ENCODE measurements at places on chromosomes 6 and 20.

DNA sequence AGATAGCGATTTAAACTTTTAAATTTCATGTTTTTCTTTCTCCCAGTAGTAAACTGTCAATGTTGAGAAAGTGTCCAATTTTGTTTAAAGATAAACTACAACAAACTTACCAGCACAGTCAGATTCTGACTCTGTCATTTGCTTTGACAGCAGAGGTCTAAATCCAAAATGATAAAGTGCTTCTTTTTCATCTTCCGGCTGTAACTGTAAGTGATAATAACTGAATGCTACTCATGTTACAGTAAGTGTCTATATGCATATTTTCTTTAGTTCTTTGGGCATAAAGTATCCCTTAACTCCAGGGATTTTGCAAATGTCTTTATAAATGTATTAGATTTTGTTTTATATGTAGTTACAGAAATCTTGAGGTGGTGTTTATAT lies 610.4 kb downstream of the RFPL4B start:
- DNase-seq: no peak

GRCh38 chr20:31758521-31758920 lies 19.4 kb downstream of the TPX2 start:
- DNase-seq: no peak

DNA sequence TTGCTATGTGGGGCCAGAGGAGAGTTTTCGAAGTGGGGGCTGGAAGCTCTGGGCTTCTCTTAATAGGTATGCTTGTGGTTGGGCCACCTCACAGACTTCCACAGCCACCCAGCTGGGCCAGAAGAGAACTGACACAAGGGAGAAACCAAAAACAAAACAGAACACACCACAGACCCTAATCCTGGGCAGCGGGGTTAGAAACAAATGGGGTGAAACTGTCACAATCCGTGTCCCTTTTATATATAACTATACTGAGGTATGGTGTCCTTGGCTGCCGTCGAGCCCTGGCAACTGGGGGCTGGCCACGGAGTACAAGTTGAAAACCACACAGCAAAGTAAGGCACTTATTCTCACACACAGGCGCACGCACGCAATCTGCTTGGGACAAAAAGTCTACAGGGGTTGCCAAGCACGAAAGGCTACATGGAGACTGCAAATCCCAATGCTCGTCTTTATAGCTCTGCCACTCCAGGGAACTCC lies 78.3 kb downstream of the TRAM2 start:
- DNase-seq: no peak

DNA sequence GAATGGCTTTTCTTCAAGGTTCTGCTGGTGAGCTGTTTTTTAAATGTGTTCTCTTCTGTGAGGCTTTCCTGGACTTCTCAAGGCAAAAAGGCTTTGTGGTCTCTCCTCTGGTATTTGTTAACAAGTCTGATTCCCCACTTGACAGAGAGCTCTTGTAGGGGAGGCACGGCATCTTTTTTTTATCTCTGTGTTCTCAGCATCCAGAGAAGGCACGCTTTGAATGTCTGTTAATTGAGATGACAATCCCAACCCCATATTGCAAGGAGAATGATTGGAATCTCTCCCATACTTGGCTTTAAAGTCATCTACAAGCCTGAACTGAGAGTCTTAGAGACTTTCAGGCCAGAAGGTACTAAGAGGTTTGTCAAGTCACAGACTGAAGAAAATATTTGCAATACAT lies 22.6 kb downstream of the EDN1 start:
- no peak for DNase-seq

- no peak for DNase-seq
Measured at GRCh38 chr6:84770521-84770920, 6.1 kb upstream of the TBX18 start.

DNA sequence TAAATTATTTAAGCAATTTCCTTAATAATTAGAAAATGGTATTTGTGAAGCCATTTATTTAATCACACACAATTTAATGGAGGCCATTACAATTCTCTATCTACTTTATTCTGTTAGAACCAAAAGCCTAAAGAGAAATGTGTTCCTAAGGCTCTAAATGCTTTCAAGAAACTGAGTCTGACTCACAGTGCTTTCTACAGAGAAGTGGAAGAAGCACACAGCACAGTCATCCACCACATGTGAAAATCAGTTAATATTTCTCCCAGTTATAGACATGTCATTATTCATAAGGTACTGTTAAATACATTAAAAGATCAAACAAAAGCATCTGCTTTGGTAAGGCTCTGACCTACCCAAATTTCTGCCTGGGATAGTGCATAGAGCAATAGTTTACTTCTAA lies 214.4 kb downstream of the ALDH8A1 start:
- DNase-seq: no peak

DNA sequence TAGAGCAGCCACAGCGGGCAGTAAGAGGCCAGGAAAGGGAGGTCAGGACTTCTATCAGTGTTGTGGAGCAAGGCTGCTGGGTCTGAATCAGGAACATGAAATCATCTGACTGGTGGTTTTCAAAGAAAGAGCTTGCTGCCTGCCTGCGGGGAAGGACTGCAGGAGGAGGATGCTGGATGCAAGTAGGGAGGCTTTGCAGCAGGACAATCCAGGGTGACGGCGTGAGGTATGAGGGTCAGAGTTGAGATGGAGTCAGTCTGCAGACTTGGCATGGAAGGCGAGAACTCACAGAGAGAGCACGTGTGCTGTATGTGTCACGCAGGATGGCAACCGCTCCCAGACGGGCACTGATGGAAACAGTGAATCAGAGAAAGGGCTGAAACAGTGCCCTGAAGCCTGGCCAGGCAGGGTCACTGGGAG lies 59.2 kb upstream of the CD93 start:
- DNase-seq: no peak

GRCh38 chr6:77813090-77813489 lies 160.3 kb downstream of the MEI4 start:
- no peak for DNase-seq

DNA sequence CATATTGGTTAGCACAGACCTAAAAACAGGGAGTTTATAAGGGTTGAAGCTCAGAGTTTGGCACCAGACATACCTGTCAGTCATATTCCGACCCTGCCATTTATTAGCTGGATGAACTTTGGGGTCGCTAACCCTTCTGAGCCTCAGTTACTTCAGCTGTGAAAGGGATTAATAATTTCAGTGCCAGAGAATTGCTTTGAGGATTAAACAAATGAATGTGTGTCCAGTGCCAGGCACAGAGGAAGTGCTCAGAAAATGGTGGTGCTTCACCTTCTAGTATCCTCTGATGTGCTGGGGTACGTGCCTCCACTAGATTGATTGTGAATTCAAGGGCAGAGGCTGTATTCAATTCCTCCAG lies 4.1 kb upstream of the EPB41L1 start:
- DNase-seq: no peak

GRCh38 chr6:100338090-100338489 lies 126.6 kb downstream of the SIM1 start:
- no peak for DNase-seq

DNA sequence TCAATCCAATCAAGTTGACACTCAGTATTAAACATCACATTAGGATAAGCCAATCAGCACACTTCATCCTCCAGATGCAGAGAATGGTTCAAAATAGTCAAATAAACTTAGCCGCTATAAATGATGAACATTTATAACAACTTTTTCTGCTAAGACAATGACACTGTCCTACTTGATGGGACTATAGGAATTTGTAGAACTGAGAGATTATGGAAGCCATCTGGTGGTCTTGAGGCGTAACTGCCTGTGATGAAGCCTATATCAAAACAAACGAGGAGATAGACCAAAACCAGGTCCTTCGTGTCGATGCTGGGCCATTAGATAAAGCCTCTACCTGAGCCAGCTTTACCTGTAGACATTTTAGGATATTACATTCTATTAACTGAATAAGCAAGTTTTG lies 631.1 kb downstream of the COL12A1 start:
- no peak for DNase-seq

GRCh38 chr6:107550241-107550840 lies 60.4 kb downstream of the SOBP start:
- no peak for DNase-seq

DNA sequence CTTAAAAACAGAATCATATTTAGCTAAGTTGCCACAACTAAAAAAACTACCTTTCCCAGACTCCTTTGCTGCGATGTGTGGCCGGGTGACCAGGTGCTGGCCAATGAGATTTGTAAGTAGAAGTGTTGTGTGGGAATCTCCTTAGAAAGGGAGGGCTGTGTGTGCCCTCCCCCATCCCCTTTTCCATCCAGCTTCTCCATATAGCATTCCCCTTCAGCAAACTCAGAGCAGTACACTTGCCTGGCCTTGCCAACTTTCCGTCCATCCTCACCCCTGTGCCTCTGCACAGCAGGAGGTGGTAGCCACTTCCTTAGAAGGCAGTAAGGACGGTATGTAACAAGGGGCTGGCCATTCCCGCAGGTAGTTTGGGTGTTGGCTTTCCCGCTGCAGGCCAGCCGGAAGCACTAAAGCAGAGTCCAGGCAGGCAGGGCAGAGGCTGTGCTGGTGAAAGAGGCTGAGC lies 22.3 kb upstream of the KCNK16 start:
- no peak for DNase-seq

- DNase-seq: no peak
Measured at GRCh38 chr6:137299681-137300080, 80.5 kb upstream of the IFNGR1 start.

DNA sequence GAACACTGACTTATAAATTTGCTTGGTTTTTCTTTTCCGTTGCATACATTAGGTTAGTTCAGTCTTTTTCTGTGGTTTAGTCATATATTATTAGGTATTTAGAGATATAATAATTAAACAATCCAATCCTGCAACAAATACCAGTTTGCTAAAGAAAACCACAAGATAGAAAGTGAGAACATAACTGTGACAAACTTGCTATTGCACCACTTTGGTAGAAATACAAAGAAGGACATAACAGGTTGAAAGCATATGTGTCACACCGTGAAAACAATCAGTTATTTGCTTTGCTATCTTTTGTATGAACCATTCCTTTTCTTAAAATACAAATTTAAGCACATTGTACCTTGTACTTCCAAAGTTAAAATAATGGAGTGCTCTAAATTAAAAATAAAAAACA lies 42.0 kb upstream of the KCNQ5 start:
- DNase-seq: no peak

GRCh38 chr6:133337308-133337707 lies 96.2 kb downstream of the EYA4 start:
- DNase-seq: no peak

- no peak for DNase-seq
Measured at GRCh38 chr6:108732091-108732870, 115.9 kb upstream of the ARMC2 start.

- no peak for DNase-seq
Measured at GRCh38 chr6:5809450-5809849, 197.3 kb downstream of the NRN1 start.

DNA sequence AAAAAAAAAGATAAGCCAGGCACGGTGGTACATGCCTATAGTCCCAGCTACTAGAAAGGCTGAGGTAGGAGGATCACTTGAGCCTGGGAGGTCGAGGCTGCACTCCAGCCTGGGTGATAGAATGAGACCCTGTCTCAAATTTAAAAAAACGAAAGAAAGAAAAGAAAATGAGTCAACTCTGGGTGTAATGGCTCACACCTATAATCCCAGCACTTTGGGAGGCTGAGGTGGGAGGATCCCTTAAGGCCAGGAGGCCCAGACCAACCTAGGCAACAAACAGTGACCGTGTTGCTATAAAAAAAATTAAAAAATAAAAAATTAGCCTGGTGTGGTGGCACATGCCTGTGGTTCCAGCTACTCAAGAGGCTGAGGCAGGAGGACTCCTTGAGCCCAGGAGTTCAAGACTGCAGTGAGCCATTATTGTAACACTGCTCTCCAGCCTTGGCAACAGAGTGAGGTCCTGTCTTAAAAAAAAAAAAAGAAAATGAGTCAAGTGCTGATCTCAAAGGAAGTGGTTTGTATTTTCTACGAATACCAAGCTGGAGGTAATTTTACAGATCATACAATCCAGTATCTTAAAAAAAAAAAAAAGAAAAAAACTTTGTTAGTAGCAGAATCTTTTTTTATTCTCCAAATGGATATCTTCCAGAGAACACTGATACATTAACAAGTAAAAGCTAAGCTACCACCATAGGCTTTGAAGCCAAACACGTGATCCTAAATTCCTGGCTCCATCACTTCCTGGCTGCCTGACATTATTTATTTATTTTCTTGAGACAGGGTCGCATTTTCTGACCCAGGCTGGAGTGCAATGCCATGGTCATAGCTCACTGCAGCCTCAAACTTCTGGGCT lies 5.7 kb downstream of the COMMD7 start:
- peak; percentile 62 for DNase-seq

GRCh38 chr6:148479497-148479896 lies 136.9 kb downstream of the SASH1 start:
- DNase-seq: no peak

DNA sequence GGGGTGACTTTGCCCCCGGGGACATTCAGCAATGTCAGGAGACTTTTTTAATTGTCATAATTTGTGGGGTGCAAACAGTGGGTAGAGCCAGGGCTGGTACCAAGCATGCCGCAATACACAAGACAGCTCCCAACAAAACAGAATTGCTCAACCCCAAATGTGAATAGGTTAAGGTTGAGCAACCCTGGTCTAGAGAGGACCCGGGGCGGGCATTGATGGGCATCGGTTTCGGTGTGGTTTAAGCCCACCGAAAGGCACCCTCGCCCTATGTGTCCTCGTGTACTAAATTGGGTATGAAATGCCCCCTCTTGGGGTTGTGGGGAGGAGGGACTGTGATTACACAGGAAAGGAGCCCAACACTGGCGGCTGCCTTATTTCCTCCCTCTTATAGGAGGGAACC lies 36.0 kb downstream of the KIAA1755 start:
- no peak for DNase-seq

GRCh38 chr6:166282394-166283032 lies 25.7 kb downstream of the PRR18 start:
- no peak for DNase-seq

- no peak for DNase-seq
Measured at GRCh38 chr6:18368277-18369105, 18.7 kb upstream of the RNF144B start.

DNA sequence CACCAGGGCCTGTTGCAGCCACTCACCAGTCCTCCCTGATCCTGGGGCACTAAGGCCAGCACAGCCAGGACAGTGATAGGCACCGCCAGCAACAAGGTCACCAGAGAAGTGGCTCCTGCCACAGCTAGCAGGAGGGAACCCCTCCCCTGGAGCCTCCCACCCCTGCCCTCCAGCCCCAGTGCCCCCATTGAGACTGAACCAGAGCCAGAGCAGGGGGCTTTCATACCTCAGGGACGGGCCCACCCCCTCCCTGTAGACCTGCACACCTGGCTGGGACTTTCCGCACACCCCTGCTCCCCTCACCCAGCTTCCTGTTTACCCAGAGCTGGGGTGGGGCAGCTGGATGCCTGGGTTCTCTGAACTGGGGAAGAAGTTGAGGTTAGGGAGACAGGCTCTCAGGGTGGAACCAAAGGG lies at the start of gene LTB:
Gene LTB (minus strand): TSS at position 195 of the 414 bp plus-strand sequence. CDS start 7 bp downstream, at position 188.
- DNase-seq: no peak

- DNase-seq: peak; percentile 39
Measured at GRCh38 chr6:7112741-7113313, 5.1 kb downstream of the RREB1 start.

DNA sequence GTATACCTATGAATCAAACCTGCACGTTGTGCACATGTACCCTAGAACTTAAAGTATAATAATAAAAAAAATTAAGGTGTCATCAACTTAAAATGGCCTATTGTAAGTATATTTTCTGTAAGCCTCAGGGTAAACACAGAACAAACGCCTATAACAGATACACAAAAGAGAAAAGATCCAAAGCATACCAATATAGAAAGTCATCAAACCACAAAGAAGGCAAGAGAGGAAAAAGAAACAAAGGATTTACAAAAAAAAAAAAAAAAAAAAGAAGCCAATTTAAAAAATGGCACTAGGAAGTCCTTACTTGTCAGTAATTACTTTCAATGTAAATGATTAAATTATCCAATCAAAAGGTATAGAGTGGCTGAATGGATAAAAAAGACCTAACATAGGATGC lies 24.6 kb upstream of the ASF1A start:
- DNase-seq: no peak
